ENCODE measurements at places on chromosomes 2 and 18.

GRCh38 chr2:24874035-24874434 lies 46.0 kb downstream of the ADCY3 start:
- DNase-seq, result no peak

DNA sequence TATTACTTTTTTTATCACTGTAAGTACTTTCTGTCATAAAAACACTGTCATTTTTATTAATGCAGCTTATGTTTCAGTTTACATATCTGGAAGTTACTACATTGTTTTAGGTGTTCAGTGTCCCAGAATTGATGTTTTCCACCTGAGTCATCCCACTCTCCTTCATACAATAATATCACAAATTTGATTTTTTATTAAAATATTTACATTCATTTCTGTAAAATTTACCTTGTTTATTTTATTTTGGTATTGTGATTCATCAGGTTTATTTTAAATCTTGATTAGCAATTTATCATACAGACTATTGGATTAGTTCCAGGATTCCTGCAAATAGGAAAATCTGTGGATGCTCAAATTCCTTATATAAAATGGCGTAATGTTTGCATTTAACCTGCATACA lies 1662.9 kb downstream of the SUCLG1 start:
- DNase-seq, result no peak

DNA sequence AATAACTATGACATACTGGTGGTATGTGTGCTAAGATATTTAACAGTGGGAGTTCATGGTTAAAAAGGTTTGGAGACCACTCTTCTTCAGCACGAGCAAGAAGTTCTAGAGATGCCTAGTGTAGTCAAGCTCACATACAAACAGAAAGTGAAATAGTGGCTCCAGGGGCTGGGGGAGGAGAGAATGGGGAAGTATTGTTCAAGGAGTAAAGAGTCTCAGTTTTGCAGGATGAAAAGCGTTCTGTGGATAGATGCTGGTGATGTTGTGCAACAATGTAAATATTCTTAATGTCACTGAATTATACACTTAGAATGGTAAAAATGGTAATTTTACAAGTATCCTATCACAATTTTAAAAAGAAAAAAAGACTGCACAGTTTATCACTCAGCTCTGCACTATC lies 29.0 kb upstream of the EPAS1 start:
- no peak for DNase-seq

- no peak for DNase-seq
Observed at GRCh38 chr2:211479536-211480150, 923.2 kb downstream of the CPS1 start.

GRCh38 chr2:191636586-191636985 lies 41.4 kb upstream of the NABP1 start:
- DNase-seq, result no peak

DNA sequence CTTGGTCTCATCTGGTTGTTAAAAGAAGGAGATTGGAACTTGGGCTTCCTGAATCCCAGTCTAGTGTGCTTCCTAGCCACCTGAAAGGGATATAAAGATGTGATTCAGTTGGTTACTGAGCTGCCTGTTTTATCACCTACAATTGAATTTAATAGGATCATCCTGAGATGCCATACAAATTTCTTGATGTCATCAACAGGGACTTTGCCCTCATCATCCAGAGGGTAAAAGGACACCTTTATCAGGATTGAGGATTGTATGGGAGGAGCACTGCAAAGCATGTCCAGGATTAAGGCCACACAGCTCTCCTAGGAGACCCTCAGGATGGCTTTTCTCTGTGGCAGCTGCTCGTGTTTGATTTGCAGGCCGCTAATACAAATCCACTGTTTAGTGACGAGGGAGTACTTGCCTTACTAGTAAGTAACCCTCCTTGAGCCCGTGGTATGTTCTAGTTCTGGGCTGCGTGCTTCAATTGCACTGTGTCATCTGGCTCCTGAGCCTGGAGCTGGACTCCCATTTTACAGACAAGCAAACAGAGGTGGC lies 28.6 kb downstream of the SH3RF3 start:
- no peak for DNase-seq

DNA sequence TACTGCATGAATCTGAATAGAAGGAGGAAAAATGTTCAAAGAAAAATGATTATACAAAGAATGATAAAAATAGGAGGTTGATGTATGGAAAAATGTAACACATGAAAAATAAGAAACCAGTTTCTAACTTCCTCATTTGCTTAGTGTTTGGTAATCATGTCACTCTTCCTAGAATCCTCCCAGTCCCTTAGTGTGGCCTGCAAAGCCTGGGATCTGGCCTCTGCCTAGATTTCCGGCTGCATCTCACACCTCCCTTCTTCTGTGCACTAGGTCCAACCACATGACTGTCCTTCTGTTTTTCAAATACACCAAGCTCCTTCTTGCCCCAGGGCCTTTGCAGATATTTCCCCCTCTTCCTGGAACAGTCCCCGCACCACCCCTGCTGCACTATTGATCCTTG lies 76.8 kb upstream of the RBMS1 start:
- DNase-seq, result no peak

Data from head of caudate nucleus (tissue), 42 donors.